ENCODE measurements at places on chromosomes 5 and 9.

DNA sequence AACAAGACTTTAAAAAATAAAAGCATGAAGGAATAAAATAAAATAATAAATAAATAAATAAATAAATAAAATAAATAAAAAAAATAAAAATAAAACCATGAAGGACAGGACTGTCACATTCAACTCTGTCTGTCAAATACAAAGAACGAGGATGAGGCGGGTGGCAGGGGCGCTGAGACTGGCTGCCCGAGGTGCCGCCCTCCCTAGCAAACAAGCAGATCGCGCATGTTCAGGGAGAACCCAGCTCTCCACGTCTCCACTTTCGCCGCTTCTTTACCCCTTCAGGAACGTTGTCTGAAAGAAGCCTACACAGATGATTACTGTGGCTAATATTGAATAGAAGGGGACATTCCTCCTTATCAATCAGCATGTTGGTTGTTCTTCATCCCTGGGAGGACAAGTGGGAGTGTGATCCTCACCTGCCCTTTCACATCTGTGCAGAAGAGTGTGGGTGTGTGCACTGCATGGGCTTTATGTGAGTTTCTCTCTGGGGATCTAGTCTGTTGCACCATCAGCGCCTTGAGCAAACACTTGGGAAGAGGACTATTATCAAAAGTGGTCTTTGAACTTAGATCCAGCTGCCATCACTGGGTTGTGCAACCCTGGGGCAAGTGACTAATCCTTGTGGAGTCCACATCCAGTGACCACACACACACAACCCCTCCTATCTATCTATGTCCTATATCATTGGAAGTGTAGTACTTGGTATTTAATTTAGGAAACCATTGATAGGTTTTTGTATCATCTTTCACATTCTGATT is 399.2 kb downstream of the IRX2 start:
- DNase-seq = peak; percentile 70

DNA sequence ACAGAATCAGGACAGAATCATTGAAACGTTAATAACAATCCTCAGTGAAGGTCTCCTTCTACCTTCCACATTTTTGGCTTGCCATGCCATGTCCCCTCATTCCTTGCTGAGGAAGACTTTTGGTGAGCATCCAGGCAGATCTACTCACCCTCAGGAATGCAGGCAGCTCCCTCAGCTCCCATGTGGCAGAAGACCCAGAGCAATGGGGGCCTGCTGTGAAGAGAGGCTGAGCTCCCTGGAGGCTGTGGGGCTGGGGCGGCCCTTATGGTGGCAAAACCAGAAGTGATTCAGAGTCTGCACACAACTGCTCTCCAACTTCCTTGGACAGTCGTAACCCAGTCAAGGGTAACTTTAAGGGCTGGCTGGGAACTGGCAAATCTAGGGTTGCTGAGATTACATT is 247.2 kb upstream of the EFNA5 start:
- DNase-seq = no peak

DNA sequence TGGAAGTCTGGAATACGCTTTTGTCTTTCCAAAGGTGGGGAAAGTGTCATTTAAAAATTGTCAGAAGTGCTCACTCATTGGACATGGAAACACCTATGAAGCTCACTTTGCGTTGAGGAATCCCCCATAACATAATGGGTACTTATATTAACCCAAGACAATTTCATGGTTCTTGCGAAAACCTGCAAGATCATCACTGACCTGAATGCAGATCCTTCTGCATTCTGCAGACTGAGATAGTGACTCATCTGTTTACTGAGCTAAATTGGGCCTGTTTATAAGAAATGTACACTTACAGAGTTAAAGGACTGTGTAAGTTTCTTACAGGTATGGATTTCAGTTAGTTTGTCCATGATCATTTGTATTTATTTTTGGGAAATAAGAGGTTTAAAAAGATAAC is 153.0 kb downstream of the HMHB1 start:
- DNase-seq = no peak

DNA sequence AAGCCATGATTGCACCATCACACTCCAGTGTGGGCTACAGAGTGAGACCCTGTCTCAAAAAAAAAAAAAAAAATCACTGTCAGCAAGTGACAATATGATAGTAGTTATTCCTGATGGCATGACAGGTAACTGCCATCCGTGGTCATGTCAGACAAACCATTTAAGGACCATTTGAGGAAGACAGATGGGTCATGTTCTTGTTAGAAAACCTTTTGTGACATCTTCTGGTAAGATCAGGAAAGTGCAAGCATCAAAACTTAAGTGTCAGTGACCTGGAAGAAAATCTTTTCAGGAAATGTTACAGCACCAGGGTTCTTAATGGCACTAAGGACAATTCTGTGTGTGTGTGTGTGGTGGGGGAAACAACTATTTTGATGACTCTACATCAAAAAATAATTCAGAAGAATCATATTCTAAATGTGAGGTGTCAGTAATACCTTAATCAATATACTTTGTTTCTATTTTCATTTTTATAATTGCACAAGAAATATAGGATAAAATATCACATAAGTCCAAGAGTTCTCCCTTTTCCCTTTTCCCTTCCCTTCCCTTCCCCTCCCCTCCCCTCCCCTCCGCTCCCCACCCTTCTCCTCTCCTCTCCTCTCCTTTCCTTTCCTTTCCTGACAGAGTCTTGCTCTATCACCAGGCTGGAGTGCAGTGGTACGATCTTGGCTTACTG is 17.8 kb downstream of the SLC38A9 start:
- DNase-seq = no peak

DNA sequence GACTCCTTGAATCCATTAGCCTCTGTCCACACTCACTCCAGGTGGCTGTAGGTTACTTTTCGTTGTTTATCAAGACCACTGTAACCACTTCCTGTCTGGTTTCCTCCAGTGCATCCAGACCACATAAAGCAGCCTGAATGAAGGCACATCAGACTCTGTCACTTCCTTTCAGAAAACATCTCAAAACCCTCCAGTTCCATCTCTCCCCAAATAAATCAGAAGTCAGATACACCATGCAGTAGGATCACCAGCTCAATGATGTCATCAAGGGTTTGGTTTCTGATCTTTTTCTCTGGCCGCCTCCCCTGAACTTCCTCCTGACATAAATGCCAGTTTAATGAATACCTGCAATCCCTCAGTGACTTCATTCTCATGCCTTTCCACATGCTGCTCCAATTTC is 161.2 kb downstream of the ZNF462 start:
- no peak for DNase-seq

DNA sequence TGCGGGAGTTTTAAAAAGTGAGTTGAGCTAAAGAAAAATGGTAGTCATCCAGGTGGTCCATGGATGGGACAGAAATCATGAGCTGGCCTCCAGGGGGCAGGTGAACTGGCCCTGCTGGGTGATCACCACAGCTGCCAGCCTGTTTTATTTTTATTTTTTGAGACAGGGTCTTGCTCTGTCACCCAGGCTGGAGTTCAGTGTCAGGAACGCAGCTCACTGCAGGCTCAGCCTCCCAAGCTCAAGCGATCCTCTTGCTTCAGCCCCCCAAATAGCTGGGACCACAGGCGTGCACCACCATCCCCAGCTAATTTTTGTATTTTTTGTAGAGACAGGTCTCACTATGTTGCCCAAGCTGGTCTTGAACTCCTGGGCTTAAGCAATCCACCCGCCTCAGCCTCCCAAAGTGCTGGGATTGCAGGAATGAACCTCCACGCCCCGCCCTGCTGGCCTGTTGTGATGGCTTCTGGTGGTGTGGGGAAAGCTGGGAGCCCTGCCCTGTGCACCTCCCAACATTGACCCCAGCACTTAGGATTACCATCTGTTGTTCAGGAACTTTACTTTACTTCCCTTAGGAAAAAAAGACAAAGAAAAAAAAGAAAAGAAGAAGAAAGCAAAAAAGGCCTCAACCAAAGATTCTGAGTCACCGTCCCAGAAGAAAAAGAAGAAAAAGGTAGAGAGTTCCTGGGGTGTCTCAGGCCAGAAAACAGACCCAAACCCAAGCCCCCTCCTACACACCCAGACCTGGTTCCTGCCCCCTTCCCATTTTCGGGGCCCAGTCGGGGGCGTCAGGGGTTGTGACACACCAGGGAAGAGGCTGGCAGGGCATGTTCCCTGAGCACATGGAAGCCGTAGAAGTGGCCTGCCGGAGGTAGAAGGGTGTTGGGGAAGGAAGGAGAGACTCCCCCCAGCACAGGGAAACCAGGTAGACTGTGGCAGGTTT is 14.7 kb downstream of the CD74 start:
- DNase-seq = no peak

DNA sequence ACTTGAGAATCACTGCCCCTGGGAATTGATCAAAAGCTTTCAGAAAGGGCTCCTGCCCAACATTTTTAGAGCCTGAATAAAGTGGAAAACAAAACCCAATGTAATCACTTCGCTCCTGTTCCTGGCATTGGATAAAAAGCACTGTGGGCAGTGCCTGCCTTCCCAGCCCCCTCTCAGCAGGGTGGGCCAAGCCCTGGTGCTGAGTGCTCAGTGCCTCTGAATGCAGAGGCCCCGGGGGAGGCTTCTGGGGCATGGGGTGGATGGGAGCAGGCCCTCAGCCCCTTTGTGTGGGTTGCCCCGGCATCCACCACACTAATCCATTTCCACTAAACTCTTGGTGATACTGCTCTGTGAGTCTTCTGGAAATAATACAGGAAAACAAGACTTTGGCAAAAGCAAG is 55.6 kb downstream of the CFAP90 start:
- DNase-seq = no peak

DNA sequence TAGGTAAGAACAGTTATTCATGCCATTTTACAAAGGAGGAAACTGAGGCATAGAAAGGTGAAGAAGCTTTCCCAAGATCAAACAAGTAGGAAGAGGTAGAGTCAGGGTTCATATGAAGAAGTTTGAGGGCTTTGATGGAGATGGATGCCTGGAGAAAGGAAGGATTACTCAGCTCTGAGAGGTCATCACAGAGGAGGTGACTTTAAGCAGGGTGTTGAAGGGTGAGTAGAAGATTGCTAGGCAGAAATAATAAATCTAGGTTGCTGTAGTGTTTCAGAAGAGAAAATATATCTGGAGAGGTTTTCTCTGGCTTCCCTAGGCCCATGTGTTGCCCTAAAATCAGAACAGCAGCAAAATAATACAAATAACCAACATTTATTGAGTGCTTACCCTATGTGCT is 196.3 kb downstream of the PALM2AKAP2 start:
- no peak for DNase-seq

- DNase-seq = no peak
Observed at GRCh38 chr5:50441493-50441955, 436 bp upstream of the EMB start.

DNA sequence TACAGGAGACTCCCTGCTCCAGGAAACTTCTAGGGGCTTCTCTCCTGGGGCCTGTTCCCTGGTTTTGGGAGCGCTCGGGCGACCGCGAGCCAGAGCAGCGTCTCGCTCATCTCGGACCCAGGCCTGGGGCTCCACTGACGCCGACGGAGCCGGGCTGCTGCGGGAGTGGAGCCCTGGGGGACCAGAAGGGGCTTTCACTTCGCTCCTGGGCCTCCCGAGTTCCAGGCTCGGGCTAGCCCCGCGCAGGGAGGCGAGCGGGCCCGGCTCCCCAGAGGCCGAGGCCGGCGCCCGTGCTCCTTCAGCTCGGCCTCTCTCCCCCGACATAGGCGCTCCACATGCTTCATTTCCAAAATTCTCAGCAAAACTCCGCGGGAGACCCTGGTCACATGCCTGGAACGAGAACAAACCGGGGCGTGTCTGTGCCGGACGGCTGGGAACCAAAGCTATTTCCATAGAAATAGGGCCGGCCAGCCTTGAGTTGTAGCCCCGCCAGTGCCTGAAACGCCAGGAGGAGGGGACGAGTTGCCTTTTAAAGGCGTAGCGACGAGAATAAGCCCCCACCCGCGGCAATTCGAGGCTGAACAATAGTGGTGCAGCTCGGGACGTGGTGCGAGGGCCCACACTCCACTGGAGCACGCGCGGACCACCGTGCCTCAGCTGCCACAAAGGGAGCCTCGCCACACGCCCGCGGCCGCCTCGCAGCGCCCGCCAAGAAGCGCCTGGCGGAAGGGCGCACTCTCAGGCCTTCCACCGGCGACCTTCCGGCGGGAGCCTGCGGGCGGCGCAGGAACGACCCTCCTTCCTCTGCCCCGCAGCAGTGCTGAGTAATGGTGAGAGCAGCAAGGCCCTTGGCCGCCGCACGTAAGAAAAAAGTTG is 1.1 kb upstream of the G3BP1 start:
- DNase-seq = peak; percentile 96

GRCh38 chr5:150271923-150272322 is 17.6 kb downstream of the CAMK2A start:
- DNase-seq = no peak

Data from lower leg skin (tissue), 4 donors.